ENCODE measurements at places on chromosomes 1 and 21. TPM values are rescaled to one million over a fixed set of nuclear protein-coding genes. Genes with fewer than 3 reads are reported as not detected.

The FAM72A gene
- total RNA-seq, result 21.3 TPM

The TRPM2 gene
- 11.1 TPM for total RNA-seq

The CCNL2 gene
- total RNA-seq, result 221 TPM

The IFFO2 gene
- total RNA-seq, result 43.2 TPM

The HSD3B2 gene
- not detected for total RNA-seq

The SH3D21 gene
- 6.3 TPM for total RNA-seq

The CHTOP gene
- 111 TPM for total RNA-seq

The S100A2 gene
- total RNA-seq, result 59.7 TPM

The FCAMR gene
- not detected for total RNA-seq

The MANEAL gene
- total RNA-seq, result 19.4 TPM

The CHIA gene
- not detected for total RNA-seq

The KRTAP7-1 gene
- total RNA-seq, result not detected

The CSDE1 gene
- total RNA-seq, result 403 TPM

The CSF3R gene
- total RNA-seq, result not detected

The FAM151A gene
- not detected for total RNA-seq

The GJA8 gene
- not detected for total RNA-seq

The RNASEL gene
- total RNA-seq, result 4.9 TPM

The TCEA3 gene
- total RNA-seq, result 1.4 TPM

The SLFNL1 gene
- total RNA-seq, result not detected

Measured in A375 (cell line).